Liver (tissue), 10 donors: ENCODE measurements at places on chromosomes 16 and 17.

DNA sequence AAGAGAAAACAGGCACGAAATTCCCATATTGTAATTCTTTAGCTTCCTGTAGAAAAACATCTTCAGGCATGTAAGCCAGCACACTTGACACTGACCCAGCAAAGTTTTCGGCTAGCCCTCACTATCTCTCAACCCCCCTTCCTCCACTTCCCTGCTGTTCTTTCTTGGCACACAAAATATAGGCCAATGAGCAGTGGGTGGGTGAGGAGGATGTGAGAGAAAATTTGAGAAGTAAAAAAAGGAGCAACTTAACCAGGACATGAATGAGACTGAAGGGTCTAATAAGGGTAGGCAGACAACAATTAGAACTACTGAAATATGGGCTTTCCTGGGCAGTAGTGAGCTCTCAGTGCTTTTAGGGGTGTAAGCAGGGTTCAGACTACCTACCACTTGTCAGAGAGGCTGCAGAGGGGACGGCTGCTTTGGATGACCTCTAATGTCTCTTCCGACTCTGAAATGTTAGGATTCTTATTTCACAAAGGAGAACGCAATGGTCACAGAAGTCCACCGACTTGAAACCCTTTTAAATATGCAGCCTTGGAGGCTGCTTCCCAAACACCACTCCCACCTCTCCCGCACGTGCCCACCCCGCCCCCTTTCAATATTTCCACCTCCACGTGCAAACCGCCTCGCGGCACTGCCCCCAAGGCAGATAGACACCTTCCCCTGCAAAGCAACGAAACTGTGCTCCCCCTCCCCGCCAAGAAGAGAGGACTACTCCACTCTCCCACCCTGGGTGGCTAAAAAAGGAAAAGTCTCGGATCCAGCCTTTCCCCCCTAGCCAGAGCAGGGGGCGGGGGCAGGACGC lies 889 bp downstream of the MBTD1 start:
- DNase-seq: peak; percentile 52

GRCh38 chr16:84629580-84629979 lies 11.7 kb upstream of the COTL1 start:
- no peak for DNase-seq

DNA sequence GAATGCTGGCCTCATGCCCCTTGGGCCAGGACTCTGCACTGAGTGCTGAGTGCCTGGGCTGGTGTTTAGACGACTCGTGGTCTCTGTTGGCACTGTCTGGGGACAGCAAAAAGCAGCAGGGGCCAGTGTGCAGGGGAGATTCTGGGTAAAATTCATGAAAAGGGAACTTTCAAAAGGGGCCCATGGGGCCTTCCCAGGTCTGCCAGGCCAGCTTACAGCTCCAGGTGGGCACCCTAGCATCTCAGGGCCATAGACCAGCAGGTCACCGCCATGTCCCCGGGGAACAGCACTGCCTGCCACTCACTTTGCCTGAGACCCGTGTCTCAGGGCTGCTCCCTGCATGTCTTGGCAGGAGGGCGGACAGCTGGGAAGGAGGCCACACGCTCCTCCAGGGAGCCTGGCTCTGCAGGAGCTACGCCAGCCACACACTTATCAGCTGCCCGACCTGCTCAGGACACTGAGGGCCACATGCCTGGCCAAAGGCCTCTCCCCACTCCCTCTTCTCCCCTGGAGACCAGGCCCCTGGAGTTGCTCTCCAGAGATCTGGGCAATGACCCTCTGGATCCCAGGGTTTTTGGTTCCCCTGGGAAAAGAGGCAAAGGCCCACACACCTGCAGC lies 8.8 kb upstream of the FASN start:
- no peak for DNase-seq

DNA sequence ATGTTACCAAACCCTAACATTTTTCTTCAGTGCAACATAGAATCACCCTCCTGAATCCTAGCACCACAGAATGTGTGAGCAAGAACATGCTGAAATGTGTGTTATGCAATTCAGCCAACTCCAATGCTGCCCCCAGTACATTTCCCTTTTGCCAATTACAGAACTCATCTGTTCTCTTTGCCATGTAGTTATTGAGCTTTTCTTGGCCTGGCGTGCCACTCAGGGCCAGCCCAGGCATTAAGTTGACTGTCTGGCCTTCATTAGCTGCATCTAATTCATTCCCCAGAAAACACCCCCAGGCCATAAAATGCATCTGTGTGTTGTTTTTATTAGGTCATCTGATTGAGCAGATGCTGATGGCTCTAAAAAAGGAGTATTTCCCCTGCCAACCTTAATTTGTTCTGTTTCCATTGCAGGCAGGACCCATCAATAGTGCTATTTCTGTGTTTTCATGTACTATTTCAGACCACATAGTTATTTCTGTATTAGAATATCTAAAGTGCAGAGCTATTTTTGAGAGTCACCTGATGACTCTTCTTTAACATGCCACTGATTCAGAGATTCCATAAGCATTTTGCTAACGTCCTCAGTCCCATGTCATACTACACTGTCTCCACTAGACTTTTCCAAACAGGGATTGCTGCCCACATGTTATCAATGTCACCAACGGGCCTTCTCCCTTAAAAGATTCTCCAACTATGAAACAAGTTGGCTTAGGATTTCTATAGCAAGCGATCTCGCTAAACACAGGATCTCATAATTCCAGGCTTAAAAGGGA lies 969.7 kb downstream of the CDH11 start:
- no peak for DNase-seq

GRCh38 chr16:24382762-24383407 lies 126.8 kb downstream of the CACNG3 start:
- no peak for DNase-seq

GRCh38 chr17:2019723-2020122 lies 5.4 kb downstream of the RTN4RL1 start:
- no peak for DNase-seq

DNA sequence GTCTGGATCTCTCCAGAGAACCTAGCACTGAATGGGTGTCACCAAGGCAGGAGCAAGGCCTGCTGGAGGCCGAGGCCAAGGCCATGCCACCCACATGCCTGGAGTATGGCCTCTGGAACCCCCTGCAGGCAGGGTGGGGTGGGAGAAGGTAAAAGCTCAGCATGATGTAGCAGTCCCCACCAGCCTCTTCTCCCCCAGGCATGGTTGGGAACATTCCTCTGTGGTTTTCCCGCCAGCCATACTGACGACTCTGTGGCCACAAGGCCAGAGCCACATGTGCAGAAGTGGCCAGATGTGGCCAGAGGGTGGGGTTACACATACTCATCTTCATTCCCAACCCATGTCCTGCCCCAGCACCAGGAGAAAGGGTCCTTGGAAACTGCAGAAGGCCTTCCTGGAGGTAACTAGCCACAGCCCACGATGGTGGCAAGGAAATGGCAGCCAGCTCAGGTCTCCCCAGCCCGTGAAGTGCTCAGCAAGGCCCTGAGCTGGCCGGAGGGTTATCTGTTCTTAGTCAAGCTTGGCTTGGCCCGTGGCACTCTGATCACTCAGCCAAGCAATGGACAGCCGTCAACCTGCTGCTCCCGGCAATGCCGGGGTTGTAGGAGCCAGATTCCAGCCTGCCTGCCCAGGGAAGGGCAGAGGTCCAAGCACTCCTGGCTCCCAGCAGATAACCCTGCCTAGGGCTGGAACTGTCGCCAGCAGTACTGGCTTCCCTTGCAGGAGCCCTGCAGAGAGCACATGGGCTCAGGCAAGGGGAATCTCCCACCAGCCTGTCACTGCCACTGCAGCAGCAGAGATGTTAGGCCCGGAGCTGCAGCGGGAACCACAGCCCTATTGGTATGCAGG lies 26.1 kb downstream of the HDAC5 start:
- no peak for DNase-seq

DNA sequence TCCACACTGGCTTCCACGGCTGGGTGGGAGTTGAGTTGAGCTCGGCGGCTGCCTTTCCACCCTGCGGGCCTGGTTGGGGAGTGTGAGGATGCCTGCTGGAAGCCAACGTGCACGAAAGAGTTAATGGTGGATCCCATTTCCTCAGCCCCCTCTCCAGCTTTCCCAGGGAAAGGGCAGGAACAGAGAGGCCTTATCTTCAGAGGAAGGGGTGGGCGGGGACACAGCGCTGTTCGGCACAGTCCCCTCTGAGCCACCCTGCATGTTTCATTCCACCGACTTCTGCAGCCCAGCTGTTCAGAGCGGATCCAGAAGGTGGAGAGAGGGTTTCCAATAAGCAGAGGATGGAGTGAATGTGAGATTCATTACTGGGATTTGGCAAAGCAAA lies 295.3 kb downstream of the SEC14L1 start:
- no peak for DNase-seq

DNA sequence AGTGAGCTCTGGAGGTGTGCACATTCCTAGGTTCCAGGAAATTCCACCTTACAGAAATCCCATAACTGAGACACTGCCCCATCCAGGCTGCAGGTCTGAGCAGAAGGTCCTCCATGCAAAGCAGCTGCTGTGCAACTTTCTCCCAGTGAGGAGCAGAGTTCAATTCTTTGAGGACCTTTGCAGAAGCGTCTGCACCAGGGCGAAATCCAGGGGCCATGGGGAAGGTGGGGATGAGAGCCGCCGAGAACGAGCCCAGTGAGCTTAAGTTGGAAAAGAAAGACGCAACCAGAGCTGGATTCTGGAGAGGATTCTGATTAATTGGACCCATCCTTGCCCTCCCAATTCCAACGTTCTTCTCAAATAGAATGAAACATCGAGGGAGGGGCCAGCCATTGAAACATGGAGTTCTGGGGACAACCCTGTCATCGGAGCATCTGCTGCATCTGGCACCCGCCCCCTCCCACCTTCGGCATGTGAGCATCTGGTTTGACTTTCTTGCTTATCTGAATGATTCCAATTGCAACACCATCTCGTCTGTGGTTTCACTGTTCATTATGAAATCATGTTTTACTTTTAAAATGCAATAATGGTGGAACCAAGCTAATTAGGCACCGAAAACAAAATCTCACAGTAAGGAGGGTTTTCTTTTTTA lies 190.6 kb upstream of the FOXF1 start:
- no peak for DNase-seq

- DNase-seq: no peak
These were observed 74.1 kb downstream of the SNX11 start for GRCh38 chr17:48181653-48182052.

DNA sequence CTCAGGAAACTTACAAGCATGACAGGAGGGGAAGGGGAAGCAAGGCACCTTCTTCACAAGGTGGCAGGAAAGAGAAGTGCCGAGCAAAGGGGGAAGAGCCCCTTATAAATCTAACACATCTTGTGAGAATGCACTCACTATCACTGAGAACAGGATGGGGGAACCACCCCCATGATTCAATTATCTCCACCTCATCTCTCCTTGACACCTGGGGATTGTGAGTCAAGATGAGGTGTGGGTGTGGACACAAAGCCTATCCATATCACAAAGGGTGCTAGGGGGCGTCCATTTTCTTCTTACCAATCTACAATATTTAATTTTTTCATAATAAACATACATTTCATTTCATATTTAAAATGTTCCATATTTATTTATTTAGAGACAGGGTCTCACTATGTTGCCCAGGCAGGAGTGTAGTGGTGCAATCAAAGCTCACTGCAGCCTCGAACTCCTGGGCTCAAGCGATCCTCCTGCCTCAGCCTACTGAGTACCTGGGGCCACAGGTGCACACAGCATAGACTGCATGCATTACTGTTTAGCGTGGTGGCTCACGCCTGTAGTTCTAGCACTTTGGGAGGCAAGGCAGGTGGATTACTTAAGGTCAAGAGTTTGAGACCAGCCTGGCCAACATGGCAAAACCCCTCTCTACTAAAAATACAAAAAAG lies 26.5 kb upstream of the FAAP100 start:
- no peak for DNase-seq

- DNase-seq: no peak
These were observed 74.6 kb downstream of the AMFR start for GRCh38 chr16:56350491-56351405.

DNA sequence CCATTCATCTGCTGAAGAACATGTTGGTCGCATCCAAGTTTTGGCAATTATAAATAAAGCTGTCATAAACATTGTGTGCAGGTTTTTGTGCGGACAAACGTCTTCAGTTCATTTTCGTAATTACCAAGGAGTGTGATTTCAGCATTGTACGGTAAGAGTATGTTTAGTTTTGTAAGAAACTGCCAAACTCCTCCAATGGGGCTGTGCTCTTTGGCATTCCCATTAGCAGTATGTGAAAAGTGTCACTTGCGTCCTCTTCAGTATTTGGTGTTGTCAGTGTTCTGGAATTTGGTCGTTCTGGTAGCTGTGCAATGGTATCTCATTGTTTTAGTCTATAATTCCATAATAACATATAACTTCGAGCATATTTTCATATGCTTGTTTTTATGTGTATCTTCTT lies 120.9 kb downstream of the BCAS3 start:
- no peak for DNase-seq

DNA sequence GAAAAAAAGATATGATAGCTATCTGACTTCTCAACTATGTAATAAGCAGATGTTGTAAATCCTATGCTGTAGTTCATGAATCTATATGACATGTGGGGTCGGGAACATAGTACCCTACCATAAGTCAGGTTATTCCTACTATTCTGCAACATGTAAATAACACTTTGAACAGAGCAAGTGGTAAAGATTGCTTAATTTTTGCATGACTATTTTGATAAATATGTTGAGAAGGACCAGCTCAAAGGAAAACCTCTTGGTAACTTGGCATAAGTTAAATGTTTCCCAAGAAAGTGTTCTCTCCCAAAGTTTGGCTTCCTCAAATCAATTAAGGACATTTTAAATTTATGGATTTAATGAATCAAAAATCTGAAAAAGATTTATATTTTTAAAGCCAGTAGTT lies 62.1 kb downstream of the ABHD15 start:
- no peak for DNase-seq

DNA sequence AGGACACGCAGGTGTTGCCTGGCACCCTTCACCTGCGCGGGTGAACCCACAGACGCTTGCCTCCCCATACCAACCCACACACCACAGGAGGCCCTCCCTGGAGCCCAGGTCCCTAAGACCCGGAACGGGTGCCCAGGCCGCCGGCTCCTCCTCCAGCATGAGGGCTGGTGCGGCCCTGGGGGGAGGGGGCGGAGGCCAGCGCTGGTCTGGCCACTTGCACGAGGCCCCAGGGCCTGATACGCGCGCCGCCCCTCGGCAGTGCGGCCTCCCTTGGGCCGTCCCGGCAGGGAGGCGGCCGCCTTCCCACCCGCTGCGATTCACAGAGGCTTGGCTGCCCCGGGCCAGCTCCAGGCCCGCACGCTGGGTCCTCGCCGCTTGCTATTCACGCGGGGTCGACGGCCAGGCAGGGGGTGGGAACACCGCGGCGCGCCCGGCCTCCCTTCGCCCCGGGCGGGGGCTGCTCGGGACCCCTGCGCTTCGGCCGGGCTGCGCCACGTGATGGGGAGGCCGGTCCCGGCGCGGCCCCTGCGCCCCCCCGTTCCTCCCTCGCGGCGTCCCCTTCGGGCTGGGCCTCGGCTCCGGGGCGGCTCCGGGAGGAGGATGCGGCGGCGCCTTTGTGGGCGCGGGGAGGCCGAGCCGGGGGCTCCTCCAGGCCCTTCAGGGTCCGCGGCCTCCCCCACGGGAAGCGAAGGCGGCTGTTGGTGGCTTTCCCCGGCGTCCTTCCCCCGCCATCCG lies 685 bp downstream of the FASN start:
- DNase-seq: peak; percentile 60
